ENCODE measurements at places on chromosomes 4 and X. TPM values are rescaled to one million over a fixed set of nuclear protein-coding genes. Genes with fewer than 3 reads are reported as not detected.

- H3K27ac ChIP-seq, result no peak overlapping the region
- peaks cover 45% of the 10 kb centered on the region for H3K4me1 ChIP-seq
- H3K36me3 ChIP-seq, result peaks cover 17% of the 10 kb centered on the region
Measured at GRCh38 chr4:184641451-184641850, 7.8 kb downstream of the CASP3 start.

- DNase-seq, result no peak
- no peaks in the 10 kb centered on the region for H3K4me1 ChIP-seq
- no peak overlapping the region for H3K27ac ChIP-seq
- peaks cover 5% of the 10 kb centered on the region for H3K27me3 ChIP-seq
Measured at GRCh38 chr4:174107746-174108354, 175.6 kb downstream of the FBXO8 start.

DNA sequence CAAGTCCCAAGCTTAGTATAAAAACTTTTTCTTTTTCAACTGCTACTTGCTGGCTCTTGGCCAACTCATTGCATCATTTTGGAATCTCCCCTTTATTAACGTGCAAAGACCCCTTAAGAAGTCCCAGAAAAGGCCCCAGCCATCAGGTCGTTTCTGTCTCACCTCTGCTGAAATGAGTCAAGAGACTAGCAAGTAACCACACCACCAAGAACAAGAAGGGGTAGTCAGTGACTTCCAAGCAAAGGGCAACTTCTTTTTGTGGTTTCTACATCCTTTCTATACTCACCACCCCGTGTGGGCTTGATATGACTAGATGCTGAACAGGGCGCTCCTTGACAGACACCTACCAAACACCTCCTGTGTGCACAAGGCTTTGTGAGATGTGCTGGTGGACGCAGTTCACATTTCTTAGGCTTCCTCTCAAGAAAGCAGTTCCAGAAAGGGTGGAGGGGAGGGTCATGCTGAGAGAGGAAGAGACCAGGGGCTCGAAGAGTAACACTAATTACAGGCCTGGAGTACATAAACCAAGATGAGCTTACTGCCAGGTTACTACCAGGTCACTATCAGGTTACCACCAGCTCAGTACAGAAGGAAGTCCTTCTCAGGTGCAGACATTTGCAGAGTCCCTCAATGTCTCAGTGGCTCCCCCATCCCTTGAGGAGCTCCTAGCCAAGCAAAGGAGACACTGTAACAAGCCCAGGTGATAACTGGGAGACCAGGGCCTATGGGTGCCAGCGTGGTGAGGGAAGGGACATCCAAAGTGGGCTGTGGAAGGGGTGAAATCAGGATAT is 19.3 kb downstream of the JAKMIP1 start:
- DNase-seq, result peak; percentile 40
- H3K4me3 ChIP-seq, result no peak overlapping the region

TRIM75 gene
- not detected for polyA plus RNA-seq

DNA sequence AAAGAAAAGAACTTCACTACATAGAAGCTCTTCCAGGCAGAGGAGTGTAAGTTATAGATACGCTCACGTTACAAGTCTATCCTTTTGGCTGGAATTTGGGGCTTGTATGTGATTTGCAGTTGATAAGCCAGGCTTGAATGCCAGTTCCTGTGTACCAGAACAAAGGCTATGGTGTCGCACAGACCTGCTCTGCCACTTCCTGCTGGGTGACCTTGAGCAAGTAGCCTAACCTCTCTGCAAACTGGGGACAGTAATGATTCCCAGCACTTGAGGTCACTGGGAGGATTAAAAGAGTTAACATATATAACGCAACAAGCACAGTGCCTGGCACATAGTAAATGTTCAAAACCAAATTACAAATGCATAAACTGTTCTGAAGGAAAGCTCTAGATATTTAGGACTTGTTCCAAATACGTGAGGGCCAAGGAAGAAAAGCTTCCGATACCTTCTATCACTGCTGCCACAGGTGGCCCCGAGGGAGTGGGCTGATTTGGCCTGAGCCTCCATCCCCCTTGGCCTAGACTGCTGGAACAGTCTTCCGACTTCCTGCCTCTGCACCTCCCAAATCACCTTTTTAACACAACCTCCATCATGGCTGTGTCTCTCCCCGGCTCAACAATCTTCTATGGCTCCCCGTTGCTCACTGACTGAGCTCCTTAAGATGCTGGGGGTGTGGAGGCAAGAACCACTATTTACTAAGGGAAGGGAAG is 1.3 kb upstream of the SOWAHD start:
- no peak for DNase-seq
- no peak overlapping the region for H3K4me3 ChIP-seq
- H3K27me3 ChIP-seq, result no peaks in the 10 kb centered on the region
- H3K27ac ChIP-seq, result peak overlapping the region; percentile 67

- no peaks in the 10 kb centered on the region for H3K36me3 ChIP-seq
- DNase-seq, result no peak
- H3K27me3 ChIP-seq, result no peaks in the 10 kb centered on the region
- H3K4me3 ChIP-seq, result no peak overlapping the region
- no peaks in the 10 kb centered on the region for H3K4me1 ChIP-seq
Measured at GRCh38 chr4:143085659-143086058, 99.1 kb upstream of the USP38 start.

HDX gene
- 0.38 TPM for polyA plus RNA-seq

Data from CD4-positive, alpha-beta memory T cell (primary cell).